ENCODE measurements at places on chromosomes 1 and 21. TPM values are rescaled to one million over a fixed set of nuclear protein-coding genes. Genes with fewer than 3 reads are reported as not detected.

- DNase-seq, result no peak
Observed at GRCh38 chr1:61343734-61344420, 261.5 kb downstream of the NFIA start.

- no peak for DNase-seq
Observed at GRCh38 chr1:162029157-162029556, 5.5 kb upstream of the OLFML2B start.

GRCh38 chr21:25848309-25848708 is 113.5 kb downstream of the GABPA start:
- no peak for DNase-seq

GRCh38 chr1:213014642-213015041 is 1.0 kb downstream of the ANGEL2 start:
- no peak for DNase-seq

GRCh38 chr1:42684139-42684538 is 1.9 kb downstream of the YBX1 start:
- DNase-seq, result no peak

DNA sequence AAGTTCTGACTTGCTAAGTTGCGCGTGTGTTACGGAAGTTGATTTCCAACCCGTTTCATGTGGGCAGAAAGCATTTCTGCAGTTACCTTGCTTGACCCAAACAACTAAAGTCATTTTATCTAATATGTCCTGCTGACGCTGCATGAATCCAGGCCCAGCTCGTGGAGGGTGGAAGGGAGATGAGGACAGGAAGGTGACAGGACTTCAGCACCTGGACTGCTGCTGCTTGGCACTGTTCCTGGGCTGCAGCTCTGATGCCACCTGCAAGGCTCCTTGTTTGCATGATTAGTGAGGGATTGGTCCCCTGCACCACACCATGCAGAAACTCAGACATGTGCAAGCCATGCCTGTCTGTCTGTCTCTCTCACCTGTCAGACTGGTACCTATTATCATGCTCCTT is 198.4 kb downstream of the PRDM2 start:
- no peak for DNase-seq

DNA sequence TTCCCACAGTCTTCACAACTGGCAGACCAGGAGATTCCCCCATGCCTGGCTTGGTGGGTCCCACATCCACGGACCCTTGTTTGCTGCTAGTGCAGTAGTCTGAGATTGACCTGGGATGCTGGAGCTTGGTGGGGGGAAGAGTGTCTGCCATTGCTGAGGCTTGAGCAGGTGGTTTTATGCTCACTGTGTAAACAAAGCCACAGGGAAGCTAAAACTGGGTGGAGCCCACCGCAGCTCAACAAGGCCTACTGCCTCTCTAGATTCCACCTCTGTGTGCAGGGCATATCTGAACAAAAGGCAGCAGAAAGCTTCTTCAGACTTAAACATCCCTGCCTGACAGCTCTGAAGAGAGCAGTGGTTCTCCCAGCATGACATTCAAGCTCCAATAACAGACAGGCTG is 177.3 kb upstream of the ETV3 start:
- no peak for DNase-seq

GRCh38 chr1:1799716-1800115 is 21.4 kb upstream of the NADK start:
- no peak for DNase-seq

GRCh38 chr1:55143684-55144083 is 71.5 kb downstream of the USP24 start:
- no peak for DNase-seq

DNA sequence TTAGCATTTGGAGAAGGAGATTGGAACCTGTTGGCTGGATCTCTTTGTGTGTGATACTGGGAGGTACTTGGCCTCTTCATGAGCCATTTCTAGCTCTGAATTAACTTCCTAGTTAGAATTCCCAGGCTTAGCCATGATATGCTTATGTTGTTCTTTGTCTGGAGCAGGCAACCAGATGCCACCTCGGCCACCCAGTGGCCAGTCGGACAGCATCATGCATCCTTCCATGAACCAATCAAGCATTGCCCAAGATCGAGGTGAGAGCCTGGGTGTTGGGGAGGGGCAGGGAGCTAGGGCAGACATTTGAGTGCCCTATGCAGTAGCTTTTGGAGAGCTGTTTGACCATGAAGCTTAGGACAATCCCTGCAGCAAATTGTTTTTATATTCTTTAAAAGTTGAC is 26.5 kb upstream of the PIGV start:
- no peak for DNase-seq

- no peak for DNase-seq
Observed at GRCh38 chr1:219788091-219788490, 140.3 kb downstream of the SLC30A10 start.

GRCh38 chr1:183593356-183593755 is 3.1 kb upstream of the NCF2 start:
- DNase-seq, result no peak

DNA sequence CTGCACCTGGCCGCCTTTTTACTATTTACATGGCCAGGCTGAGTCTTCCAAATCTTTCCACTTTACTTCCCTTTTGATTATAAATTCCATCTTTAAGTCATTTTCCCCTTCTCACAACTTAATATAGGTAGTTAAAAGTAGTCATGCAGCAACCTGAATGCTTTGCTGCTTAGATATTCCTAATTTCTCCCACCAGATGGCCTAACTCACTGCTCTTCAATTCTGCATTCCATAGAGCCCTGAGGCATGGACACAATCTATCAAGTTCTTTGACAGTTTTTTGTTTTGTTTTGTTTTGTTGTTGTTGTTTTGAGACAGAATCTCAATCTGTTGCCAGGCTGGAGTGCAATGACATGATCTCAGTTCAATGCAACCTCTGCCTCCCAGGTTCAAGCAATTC is 21.7 kb upstream of the FAAH start:
- DNase-seq, result no peak

DNA sequence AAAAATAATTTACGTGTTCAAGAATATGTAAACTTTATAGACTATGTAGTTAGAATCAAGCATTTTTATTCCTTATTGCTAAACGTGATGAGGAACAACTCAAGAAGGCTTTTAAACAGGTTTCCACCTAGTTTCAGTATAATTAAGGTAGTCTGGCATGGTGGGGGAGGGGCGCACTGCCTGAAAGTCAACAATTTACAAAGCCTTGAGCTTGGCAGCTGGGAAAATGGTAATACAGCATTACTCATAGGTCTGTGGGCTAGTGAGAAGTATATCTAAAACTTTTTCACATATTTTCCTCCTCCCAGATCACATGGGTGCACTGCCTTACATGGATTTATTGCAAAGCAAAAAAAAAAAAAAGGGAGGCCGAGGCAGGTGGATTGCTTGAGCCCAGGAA is 75.2 kb downstream of the EVI5 start:
- DNase-seq, result no peak

GRCh38 chr1:183585038-183585437 is 5.2 kb downstream of the NCF2 start:
- no peak for DNase-seq

DNA sequence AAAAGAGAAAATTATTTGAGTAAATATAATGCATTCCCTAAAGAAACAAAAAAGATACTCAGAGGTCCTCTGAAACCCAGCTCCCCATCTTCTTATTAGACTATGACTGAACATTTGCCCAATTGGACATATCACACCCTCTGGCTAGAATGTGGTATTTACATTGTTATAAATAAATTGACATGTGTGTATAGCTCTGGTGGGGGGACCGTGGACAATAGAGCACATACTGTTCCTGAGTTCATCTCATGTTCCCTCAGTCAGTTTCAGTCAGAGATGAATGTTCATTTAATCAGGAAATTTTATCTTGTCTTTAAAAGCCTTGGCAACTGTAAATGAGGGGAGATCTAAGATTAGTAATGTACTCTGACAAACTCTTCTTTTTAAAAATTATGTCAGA is 459.3 kb upstream of the ADAMTS5 start:
- DNase-seq, result no peak

GABPA gene
- total RNA-seq, result 27.2 TPM

PSRC1 gene
- 7.4 TPM for total RNA-seq

RBM11 gene
- 0.83 TPM for total RNA-seq

CDK18 gene
- total RNA-seq, result 76.4 TPM

FRRS1 gene
- 22.5 TPM for total RNA-seq

CDCA8 gene
- 2.5 TPM for total RNA-seq

Data from mucosa of gallbladder (tissue), 1 donor.